ENCODE measurements at places on chromosomes 11 and 22.

DNA sequence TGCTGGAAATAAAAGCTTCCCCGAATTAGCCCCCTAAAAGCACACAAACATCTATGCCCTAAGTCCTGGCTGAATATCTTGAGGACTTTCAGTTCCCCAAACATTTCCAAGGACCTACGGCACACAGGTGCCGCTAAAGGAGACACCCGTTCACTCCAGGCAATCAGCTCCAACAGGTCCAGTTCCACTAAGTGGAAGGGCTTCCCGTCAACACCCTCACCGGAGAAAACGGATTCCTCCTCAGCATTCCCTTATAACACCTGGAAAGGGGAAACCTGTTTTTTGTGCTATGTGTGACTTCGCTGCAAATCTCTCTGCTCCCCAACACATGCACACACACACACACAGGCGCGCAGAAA lies 3.9 kb downstream of the TENM4 start:
- DNase-seq: no peak

DNA sequence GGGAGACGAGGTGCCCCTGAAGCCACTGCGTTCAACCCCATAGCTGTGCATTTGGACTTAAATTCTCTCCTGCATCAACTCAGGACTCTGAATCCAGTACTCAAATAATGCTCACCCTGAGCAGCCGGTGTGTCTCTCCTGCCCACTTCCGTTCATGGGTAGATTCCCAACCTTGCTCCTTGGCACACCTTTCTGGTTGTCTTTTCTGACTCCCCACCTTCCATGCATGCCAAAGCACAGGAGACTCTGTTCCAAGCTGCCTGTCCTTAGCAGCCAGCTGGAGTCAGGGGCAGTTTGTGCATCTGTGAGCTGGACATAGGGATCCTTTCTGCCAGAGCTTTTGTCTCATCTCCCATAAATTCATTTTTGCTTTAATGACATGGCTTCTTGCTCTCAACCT lies 1242.5 kb downstream of the TBC1D22A start:
- DNase-seq: no peak

DNA sequence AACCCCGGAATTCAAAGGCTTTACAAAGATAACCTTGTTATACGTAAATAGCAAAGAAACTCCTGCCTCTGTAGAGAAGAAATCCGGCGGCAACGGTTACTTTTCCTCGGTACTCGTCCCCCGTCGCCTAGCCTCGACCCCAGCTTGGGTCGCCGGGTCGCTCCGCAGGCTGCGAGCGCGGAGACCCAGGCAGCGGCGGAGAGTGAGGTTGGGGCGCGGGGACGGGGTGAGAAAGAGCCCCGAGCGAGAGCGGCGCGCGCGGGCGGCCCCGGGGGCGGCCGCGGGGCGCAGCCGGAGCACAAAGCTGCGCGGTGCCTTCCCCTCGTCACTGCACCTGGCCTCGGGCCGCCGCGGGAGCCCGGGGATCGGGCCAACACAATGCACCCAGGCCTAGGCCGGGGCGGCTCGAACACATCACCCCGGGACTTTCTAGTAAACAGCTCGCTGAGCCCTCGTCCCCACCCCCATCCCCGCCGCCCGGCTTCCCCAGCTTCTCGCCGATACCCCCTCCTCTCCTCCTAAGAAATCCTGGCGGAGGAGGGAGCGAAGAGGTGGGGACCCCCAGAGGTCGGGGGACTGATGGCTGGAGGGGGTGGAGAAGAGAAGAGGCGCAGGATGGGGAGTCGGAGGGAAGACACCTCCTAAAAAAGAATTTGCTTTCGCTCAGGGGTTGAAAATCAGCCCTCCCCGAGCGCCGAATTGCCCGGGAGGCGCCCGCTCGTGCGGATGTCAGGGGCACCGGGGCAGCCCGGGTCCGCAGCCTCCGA lies 845 bp downstream of the MPPED2 start:
- DNase-seq: no peak

DNA sequence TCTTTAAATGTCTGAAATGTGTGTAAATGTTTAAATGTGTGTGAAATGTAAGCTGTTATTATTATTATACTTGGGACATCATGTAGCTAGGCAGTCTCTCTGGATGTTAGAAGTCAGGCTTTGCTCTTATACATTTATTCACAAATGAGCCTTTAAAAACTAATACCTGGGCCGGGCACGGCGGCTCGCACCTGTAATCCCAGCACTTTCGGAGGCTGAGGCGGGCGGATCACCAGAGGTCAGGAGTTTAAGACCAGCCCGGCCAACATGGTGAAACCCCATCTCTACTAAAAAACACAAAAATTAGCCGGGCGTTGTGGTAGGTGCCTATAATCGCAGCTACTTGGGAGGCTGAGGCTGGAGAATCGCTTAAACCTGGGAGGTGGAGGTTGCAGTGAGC lies 21.7 kb upstream of the CTTN start:
- DNase-seq: no peak

- no peak for DNase-seq
These were observed 38.6 kb upstream of the DLAT start for GRCh38 chr11:111986589-111986988.

DNA sequence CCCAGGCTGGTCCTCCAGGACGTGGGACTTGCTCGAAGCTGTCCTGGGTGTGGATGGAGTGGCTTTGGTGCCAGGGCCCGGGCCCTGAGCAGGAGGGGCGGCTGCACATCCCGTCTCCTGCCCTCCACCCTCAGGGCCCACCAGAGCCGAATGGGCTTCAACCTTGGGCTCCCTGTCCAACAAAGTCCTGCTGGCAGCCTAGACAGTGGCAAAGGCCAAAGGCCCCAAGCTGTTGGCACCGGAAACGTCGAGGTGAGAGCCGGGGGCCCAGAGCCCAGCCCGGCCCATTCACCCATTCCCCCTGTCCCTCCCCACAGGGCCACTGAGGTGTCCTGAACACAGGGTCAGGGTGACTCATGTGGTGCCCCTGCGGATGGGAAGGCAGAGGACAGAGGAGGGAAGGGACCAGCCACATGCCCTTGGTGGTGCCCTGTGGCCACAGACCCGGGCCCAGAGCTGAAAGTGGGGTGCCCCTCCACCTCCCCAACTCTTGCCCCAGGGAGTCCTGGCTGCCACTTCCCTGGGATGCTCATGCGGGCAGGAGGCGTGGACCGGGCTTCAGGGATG lies 9.1 kb downstream of the TSPAN32 start:
- no peak for DNase-seq

- DNase-seq: no peak
These were observed 8.1 kb downstream of the MACROD1 start for GRCh38 chr11:64157631-64158394.

DNA sequence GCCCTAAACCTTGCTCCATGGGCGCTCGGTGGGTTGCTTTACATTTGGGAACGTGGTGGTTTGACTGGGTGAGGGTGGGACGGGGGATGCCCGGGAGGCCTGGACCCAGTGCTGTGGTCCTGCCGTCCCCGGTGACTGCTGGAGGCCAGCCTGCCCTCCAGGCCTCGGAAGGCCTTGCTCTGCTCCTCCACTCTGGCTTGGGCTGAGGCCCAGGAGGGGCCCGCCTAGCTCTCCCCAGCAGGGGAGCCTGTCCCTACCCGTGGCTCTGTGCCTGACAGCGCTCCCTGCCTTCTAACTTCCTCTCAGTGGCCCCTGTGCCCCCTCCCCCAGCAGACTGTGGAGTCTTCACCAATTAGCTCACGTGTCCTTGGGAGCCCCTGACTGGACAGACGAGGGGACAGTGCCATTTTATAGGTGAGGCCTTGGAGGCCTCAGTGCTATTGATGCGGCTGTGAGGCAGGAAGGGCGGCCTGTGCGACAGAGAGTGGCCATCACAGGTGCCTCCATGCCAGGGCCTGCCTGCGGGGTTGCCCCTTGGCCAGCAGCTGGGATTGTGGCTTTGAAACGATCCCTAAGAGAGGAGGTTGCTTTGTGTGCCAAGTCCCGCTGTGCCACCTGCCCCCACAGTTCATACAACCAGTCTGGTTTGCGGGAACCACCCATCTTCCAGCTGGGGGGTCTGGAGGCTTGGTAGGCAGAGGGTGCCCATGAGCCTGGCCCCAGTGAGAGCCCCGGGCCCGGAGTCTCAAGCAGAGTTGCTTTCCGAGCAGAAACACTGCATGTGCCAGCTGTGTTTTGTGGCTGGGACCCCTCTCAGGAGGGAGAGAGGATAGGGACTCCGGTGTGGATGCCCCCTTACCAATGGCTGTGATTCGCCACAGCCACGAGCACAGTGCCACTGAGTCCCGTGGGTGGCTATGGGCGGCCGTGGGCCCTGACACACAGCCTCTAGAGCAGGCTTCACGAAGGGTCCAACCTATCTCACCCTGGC lies 17.7 kb downstream of the TPCN2 start:
- no peak for DNase-seq

GRCh38 chr22:17106785-17107546 lies 14.2 kb downstream of the TMEM121B start:
- DNase-seq: peak; percentile 36

GRCh38 chr11:65496304-65497140 lies 2.3 kb upstream of the MALAT1 start:
- no peak for DNase-seq

DNA sequence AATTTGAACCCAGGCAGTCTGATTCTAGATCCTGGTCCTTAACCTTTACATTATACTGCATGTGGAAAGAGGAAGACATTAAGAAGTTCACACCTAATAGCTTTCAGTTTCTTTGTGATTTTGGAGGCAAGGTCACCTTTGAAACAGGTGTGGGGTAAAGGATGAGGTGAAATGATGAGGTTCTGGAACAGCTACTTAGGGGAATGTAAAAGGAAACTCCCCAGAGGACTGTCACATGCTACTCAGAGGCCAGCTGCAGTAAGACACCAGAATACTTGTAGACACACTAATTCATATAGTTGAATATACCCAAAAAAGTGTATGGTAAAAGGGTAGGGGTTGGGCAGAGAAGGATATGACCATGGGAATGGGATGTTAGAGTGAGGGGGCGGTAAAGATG lies 5.4 kb downstream of the APIP start:
- no peak for DNase-seq

- peak; percentile 26 for DNase-seq
These were observed 36.3 kb downstream of the BCR start for GRCh38 chr22:23216461-23217170.

DNA sequence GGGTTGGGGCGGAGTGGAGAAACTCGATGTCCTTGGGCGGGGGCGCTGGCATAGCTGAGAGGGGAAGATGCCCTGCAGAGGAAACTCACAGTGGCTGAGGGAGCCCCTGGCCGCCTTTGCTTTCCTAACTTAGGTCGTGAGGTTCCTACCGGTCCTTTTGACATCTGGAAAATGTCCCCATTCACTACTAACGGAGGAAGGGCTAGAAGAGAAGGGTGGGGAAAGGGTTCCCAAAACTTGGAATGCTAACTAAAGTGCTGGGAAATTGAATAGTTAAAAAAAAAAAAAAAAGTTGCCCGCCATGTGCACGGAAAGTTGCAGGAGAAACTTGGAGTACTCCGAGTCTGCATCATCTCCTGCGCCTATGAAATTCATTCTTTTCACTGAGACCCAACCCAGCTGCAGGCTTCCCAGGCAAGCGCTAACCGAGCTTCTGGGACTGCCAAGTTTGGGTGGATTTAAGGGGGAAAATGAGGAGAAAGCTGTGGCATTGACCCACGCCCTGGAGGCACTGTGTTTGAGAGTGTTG lies 796 bp downstream of the TIMP3 start:
- DNase-seq: no peak

GRCh38 chr11:16853859-16854258 lies 115.4 kb downstream of the C11orf58 start:
- no peak for DNase-seq

GRCh38 chr22:32183625-32184024 lies 21.2 kb downstream of the RFPL2 start:
- no peak for DNase-seq

DNA sequence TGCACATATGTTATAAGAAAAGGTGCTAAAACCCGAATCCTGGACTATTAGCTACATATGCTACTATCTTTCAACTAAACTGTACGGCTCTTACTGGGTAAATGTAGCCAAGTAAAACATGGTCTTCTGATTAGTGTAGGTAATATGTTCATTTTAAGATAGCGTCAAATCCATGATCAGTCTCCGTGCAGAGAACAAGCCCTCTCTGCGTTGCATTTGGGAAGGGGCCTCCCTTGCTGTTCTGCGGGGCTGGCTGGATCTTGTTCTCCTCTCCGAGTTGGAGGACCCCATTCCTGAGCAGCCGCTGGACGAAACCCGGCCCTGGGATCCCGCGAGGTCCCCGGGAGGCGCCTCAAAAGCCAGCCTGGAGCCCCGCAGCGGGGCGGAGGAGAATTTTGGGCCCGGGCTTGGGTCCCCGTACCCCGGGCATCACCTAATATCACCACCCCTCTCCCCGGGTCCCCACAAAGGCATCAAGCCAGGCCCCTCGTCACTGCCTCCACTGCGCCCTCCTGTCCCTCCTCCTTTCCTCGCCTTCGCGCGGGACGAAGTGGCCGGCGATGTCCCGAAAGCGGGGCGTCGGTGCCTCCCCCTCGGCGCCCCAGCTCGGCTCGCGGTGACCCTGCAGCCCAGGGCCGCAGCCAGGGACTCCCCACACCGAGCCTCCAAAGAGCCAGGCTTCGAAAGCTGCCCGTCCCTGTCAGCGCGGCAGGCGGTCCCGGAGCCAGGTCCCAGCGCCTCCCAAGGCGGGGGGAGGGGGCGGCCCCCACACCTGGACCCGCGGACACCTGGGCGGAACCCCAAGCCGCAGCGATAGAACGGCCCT lies 54.5 kb upstream of the FBXO3 start:
- DNase-seq: no peak

- DNase-seq: no peak
These were observed 24.8 kb downstream of the RASSF10 start for GRCh38 chr11:13033760-13034533.

GRCh38 chr11:100940111-100940510 lies 189.5 kb downstream of the PGR start:
- DNase-seq: no peak

DNA sequence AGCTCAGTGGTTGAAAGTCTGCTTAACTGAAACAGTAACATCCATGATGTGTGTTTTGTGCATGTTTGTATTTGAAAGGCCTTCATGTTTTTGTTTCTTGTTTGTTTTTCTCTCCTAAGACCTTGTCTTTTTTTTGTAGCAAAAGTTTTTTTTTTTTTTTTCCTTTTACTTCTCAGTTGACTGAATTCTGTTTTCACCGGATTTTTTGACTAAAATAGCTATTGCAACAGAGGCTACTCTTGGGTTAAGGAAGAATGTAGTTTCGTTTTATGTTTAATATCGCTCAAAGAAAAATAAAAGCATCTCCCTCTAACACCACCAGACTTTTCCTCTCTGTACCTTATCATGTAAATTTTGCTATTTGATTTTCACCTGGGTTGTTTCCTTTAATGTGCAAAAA lies 15.1 kb downstream of the APOL6 start:
- no peak for DNase-seq

DNA sequence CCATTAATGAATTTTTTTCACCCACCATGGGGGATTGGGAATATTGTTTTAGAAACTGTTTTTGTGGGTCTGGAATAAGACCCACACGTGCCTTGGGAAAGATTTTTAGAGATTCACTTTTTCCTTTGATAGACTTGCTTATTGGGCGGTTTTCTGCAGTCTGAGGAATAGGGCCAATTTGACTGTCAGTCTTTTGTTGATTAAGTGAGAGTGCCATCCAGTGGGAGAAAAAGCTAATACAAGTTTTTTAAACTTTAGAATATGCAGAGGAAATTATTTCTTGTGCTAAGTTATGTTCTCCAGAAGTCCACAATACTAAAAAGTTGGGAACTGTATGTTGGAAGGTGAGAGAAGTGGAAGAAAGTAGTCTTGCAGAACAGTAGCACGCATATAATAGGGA lies 56.1 kb downstream of the PRMT3 start:
- no peak for DNase-seq

Data from CD4-positive, alpha-beta T cell treated with Interferon alpha-2 for 1 hour (primary cell).